ENCODE measurements at places on chromosomes 3 and 15. TPM values are rescaled to one million over a fixed set of nuclear protein-coding genes. Genes with fewer than 3 reads are reported as not detected.

Gene IL17RB
- not detected for total RNA-seq

Gene VPS33B
- 13.4 TPM for total RNA-seq

Gene PAQR5
- 0.74 TPM for total RNA-seq

Gene FOXB1
- total RNA-seq, result not detected

Gene SCN5A
- total RNA-seq, result 0.58 TPM

Gene TM2D3
- total RNA-seq, result 44.1 TPM

Gene CATSPER2
- 5.2 TPM for total RNA-seq

Data from mesenteric fat pad (tissue), 1 donor.